ENCODE measurements at places on chromosomes 12 and 14.

DNA sequence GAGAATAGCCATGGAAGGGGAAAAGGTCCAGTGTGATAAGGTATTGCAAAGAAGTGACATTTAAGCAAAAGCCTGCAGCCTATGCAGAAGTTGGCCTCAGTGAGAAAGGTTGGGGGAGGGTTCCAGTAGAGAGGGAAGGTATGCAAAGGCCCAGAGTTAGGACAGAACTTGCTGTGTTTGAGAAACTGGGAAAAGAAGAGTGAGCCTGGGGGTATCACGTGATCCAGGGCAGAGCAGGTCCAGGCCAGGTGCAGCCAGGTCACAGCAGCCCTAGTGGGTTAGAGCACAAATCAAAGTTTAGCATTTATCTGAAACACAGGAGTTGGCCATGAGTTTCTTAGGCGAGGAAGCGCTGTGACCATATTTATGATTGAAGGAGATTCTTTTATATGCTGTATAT, 1.6 kb downstream of the SERPINA5 start:
- no peak for DNase-seq

DNA sequence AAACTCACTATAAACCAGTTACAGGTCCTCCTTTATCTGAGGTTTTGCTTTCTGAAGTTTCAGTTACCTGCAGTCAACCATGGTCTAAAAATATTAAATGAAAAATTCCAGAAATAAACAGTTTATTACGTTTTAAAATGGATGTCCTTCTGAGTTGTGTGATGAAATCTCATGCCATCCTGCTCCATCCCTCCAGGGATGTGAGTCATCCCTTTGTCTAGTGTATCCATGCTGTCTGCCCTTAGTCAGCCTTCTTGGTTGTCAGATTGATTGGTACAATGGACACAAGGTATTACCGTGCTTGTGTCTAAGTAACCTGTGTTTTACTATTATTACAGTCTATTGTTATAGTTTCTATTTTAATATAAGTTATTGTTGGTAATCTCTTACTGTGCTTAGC, 328.3 kb downstream of the APAF1 start:
- no peak for DNase-seq

GRCh38 chr12:77161944-77162343, 96.6 kb upstream of the E2F7 start:
- DNase-seq: no peak

DNA sequence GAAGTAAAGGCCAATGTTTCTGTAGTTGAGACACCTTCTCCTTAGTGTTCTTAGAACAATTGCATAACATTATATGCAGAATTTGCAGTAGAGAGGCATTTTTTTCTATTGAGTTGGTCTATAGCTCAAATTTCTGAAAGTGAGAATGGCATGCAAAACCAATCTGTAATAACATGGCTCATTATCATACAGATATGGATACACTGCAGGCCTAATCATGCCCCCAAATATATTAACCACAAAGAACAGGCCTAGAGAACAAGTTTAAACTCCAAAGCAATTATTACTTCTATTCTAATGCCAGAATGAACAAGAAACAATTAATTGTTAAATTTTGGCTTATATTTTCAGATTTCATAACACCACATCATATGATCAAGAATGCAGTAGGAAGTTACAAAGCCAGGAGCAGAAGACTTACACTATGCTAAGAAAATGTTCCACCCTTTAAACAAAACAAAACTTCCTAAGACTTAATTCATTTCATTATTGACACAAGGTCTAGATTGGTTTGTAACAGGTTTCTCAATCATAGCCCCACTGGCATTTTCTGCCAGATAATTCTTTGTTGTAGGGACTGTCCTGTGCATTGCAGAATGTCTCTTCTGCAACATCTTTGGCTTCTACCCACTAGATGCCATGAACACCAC, 26.9 kb downstream of the TMTC1 start:
- no peak for DNase-seq

GRCh38 chr14:58638231-58639197, 752 bp downstream of the DACT1 start:
- no peak for DNase-seq

DNA sequence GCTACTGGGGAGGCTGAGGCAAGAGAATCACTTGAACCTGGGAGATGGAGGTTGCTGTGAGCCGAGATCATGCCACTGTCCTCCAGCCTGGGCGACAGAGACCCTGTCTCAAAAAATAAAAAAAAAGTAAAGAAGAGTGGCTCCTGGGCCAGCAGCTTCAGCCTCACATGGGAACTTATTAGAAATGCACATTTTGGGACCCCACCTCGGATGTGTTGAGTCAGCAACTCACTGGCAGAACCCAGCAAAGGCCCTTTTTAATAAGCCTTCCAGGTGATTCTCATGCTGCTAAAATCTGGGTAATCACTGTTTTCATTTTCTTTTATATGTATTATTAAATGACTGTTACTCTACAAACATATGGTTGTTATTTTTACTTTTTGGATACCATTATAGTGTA, 41.6 kb downstream of the TBK1 start:
- DNase-seq: no peak

DNA sequence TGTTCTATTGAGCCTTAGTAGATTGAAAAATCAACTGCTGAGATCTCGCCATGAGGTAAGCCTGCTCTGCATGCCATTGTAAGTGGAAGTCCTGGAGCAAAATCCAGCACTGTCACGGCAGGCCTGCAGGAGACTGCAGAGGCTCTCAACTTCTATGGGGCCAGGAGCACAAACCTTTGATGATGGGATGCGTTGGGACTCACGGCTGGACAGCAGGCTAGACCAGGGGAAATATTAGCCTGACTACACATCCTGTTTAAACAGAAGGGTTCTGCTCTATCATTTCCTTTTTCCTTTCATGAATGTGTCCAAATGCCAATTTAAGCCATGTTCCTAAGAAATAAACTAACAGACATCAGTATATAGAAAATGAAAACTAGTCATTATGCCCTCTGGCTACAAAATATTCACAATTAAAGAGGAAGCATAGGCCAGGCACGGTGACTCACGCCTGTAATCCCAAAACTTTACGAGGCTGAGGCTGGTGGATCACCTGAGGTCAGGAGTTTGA, 33.9 kb upstream of the RASSF8 start:
- DNase-seq: no peak

DNA sequence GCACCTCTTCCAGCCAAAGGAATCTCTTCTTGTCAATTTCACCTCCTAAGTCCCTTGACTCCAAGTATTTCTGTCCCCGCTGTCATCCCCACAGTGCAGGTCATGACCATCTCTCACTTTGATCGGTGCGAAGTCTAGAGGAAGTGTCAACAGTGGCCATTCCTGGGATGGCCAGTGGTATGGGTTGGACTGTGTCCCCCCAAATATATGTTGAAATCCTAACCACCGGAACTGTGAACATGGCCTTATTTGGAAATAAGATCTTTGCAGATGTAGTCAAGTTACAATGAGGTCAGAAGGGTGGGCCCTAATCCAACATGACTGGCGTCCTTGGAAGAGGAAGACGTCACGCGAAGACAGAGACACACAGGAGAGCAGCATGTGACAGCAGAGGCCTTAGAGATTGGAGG, 155.9 kb upstream of the PRMT8 start:
- DNase-seq: no peak

All from stimulated activated naive CD4-positive, alpha-beta T cell treated with Interleukin-2 at 50 U/mL for 16 hours (primary cell).